ENCODE measurements at places on chromosomes 12 and 14. TPM values are rescaled to one million over a fixed set of nuclear protein-coding genes. Genes with fewer than 3 reads are reported as not detected.

Gene KLRC1
- total RNA-seq = not detected

Gene ATXN3
- 10.9 TPM for total RNA-seq

Gene FGF6
- not detected for total RNA-seq

Gene OR4N2
- total RNA-seq = not detected

Gene BMP4
- 0.98 TPM for total RNA-seq

Gene HIF1A
- total RNA-seq = 57.5 TPM

Gene PKP2
- total RNA-seq = 9.6 TPM

Gene TC2N
- total RNA-seq = not detected

Gene MMP19
- total RNA-seq = not detected

Gene LBHD2
- total RNA-seq = 7.5 TPM

Gene CCNT1
- total RNA-seq = 21.8 TPM

Gene TMPRSS12
- total RNA-seq = not detected

Gene LEMD3
- total RNA-seq = 28.3 TPM

Gene REP15
- total RNA-seq = not detected

Gene CCDC92
- total RNA-seq = 4.3 TPM

Gene RD3L
- not detected for total RNA-seq

Gene TEX52
- total RNA-seq = not detected

Gene LTB4R
- 2.7 TPM for total RNA-seq

Gene EPYC
- not detected for total RNA-seq

Gene IKZF4
- 1.9 TPM for total RNA-seq

Gene CDH24
- total RNA-seq = 7.6 TPM

Gene RPGRIP1
- total RNA-seq = not detected

All from Caki2 (cell line).